Liver (tissue), 10 donors: ENCODE measurements at places on chromosomes 7 and 10. TPM values are rescaled to one million over a fixed set of nuclear protein-coding genes. Genes with fewer than 3 reads are reported as not detected.

Gene CADPS2
- 41.1 TPM for total RNA-seq

Gene CDNF
- total RNA-seq, result 1.5 TPM

Gene TMEM213
- total RNA-seq, result not detected

Gene ZPBP
- total RNA-seq, result 0.14 TPM

Gene AVPI1
- total RNA-seq, result 6.6 TPM

Gene HUS1
- total RNA-seq, result 15.2 TPM

Gene GRM8
- total RNA-seq, result 4.9 TPM

Gene C10orf95
- 0.09 TPM for total RNA-seq

Gene GLI3
- 0.28 TPM for total RNA-seq

DNA sequence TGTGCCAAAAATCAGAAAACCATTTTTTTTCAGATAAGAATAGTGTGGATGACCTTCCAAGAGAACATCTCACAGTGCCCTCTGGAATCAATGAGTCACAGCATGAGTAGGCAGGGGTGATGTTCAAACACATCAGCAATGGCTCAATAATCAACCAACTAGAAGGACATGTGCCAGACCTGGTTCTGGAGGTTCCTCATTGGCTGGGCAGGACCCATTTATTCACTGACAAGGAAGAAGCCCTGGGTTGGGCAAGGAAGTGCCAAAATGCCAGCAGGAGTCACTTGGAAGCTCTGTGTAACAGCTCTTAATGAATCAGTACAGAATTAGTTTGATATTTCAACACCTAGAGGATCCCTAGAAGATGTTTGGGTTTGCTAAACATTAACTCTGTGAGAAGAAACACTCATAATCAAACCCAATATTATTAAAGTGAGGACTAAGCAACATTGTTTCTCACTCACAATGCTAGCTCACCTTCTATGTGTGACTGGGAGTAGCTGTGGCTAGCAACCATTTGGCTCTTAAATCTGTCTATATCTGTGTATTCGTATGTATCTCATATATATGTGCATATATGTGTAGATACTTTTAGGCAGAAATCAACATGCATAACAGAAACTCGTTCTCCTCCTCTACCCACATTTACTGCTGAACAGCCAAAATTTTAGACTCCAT, 72.3 kb upstream of the APBB1IP start:
- no peak for DNase-seq

DNA sequence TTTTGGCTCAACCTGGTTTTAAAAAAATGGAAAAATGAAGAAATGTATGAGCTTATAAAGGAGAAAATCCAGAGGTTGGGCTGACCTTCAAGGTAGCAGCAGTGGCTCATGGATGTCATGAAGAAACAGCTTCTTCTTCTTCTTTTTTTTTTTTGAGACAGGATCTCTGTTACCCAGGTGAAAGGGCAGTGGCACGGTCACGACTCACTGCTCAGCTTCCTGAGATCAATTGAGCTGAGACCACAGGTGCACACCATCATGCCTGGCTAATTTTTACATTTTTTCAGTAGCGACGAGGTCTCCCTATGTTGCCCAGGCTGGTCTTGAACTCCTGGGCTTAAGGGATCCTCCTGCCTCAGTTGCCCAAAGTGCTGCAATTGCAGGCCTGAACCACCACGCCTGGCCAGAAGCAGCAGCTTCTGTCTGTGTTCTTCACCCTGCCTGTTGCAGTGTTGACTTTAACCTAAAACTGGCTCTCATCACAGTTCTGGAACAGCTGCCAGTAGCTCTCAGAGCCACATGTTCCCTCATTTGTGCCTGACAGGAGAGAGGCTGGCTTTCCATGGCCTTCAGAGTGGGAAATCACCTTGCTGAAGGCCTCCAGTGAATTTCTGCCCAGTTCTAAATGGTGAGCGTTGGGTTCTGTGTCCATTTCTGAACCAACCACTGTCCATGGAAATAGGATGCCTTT, 117.7 kb downstream of the PFKFB3 start:
- no peak for DNase-seq

- no peak for DNase-seq
Measured at GRCh38 chr7:117312593-117313580, 10.0 kb downstream of the WNT2 start.

DNA sequence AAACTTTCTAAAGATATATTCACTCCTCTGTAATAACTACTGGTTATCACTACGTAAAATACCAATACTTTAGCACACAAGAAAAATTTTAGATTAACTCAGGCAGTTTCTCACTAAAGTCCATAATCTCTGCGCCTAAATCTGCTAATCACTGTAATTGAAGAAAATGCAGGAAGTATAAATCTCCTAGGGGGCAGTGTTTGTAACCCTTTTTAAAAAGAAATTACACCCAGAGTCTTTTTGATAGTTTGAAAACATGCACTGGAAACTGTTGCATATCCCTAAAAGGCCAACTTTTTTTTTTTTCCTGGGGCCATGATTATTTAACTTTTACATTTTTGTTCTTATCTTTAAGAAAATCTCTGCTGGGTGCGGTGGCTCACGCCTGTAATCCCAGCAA, 209.6 kb downstream of the KIAA1217 start:
- DNase-seq, result no peak

GRCh38 chr10:120641695-120642094, 184.7 kb downstream of the PLPP4 start:
- no peak for DNase-seq

GRCh38 chr10:114593240-114593792, 64.8 kb downstream of the ABLIM1 start:
- no peak for DNase-seq

DNA sequence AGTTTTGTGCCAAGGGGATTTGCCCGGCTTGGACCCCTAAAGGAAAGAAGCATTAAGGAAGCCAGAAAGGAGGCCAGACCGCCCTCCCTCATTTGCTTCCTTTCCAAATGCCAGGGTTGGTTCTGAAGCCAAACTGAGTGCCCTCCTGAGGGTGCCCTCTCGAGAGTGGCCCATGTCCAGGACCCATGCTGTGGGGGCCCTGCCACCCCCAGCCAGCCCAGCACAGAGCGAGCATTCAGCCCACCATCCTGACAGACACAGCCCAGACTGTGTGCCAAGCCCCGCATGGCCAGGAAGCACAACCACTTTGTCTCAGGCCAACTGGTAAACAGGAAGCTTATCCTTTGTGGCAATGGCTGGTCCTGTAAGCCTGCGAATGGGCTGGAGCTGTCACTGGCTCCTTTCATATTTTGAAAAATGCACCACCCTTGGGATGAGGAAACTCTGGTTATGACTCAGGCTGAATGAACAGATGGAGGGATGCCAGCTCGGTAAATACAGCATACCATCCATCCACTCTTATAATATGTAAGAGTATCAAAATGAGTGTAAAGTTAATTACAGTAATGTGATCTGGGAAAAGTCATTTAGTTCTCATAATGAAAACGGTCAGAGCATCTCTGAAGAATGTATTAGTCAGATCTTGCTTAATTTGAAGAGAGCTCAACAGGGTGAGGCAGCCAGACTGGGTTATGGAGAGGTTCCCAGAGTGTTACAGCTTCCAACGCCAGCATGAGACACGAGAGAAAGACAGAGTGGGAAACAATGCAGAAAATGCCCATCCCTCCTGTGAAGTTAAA, 65.0 kb downstream of the STK17A start:
- no peak for DNase-seq

- no peak for DNase-seq
Measured at GRCh38 chr7:120979765-120980499, 8.6 kb upstream of the CPED1 start.

DNA sequence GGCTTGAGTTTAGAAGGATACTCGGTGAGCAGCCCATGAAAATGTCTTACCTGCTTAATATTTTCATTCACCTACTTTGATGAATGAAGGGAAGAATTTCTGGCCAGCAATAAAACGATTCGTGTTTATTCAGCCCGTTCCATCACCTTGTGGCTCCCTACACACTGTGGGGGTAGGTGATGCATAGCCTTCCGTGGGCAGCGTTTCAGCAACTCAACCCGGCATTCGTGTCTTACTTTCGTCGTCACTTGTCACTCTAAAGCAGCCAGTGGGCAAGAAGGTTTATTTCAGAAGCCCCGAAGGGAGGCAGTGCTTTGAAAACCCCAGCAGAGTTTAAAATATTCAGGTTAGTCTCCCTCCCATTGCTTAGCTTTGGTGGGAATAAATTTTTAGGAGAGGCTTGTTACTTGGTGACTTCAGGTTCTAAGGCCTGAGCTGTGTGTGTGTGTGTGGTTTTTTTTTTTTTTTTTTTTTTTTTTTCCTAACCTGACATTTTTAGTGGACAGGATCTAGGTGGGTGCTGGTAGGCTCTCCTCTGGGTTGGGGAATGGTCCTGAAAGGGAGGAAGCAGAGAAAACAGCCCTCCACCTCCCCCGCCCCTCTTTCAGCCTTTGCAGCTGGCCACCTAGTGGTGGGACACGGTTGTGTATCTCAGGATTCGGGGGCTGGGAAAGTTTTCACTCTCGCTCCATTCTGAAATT, 1.8 kb downstream of the GRK5 start:
- DNase-seq, result peak; percentile 66

DNA sequence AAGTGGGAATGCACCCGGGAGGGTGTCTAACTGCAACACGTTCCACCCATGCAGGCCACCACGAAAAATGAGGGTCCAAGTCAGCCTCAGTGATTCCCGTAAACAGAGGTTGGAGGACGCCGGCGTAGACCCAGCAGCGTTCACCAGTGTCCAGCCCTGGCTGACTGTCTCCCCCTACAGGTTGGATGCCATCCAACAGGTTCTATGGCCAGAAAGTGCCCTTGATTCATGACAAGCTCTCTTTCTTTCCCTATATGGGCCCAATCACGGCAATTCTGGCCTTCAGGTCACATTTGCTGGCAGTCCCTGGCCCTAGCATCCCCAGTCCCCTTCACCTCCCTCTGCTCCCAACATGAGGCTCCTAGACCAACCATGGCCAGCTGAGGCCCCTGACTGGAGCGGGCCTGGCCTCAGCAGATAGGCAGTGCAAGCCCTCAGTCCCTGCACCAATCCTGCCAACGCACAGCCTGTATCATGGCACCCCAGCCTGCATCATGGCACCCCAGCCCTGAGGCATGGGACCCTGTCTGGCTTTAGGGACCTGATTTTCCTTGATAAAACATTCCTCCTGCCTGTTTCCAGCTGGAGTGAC, 227.4 kb downstream of the GRID1 start:
- DNase-seq, result no peak

DNA sequence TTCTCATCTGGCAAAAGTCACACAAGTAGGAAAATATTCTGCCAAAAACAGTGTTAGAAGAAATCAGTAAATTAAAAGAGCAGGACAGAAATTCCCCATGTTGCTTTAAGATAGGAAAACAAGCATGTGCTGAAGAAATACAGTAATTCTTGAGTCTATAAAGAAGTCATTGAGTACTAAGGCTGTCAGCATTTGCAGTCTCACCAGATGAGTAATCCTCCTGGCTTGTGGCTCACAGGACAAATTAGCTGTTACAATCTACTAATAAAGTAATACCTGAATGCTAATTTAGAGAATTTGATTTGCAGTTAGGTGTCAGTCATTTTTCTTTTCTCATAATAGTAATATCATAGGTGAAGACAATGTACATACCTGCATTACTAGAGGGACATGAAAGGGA, 1158.9 kb upstream of the CELF2 start:
- no peak for DNase-seq

GRCh38 chr7:69367780-69368179, 230.5 kb upstream of the AUTS2 start:
- no peak for DNase-seq

- no peak for DNase-seq
Measured at GRCh38 chr7:95322854-95323253, 1.5 kb downstream of the PON1 start.

- DNase-seq, result no peak
Measured at GRCh38 chr7:117597755-117598154, 117.9 kb downstream of the CFTR start.

DNA sequence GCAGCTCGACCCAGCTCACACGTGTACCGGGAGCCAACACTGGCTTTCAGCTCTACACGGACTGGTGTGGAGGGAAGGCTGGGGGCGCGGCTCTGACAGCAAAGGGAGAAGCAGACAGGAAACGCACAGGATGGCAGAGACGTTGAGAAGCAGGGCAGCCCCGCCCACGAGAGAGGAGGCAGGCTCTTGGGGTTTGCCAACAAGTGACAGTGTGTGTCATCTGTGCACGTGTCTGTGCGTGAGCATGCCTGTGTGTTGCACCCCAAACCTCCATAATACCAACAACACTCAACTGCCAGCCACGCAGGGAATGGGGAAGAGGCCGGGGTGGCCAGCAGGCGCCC, 64.4 kb upstream of the PDGFA start:
- no peak for DNase-seq

- DNase-seq, result peak; percentile 8
Measured at GRCh38 chr10:123553810-123554430, 112.2 kb upstream of the GPR26 start.

DNA sequence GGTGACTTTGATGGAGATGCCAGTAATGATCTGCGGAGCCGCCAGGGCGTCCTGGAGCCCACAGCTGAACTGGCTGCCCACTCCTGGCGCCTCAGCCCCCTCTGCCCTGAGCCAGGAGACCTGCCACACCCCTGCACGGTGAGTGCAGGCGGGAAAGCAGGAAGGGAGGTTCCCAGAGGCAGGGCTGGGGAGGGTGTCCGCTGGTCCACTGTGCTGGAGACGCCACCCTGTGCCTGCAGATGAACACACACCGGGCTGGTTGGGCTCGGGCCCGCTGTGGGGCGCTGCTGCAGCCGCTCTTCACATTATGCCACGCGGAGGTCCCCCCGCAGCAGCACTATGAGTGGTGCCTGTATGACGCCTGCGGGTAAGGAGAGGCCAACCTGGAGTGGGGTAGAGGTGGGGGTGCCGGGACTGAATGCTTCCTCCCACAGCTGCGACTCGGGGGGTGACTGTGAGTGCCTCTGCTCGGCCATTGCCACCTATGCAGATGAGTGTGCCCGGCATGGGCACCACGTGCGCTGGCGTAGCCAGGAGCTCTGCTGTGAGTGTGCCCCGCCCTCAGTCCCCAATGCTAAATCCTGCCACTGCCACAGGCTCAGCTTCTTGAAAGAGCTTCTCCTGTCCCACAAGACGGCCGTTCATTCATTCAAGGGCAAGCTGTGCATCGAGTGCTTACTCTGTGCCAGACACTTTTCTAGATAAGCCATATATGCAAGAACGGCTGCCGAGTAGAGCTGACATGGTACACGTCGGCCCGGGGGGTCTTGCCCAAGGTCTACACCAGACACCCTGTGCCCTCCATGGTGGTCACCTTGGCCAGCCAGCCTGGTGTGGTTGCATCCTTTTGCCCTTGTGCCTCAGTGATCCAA, 14.3 kb upstream of the ZNF467 start:
- no peak for DNase-seq

GRCh38 chr7:100826514-100827329, 601 bp downstream of the EPHB4 start:
- DNase-seq, result no peak

GRCh38 chr7:128681794-128682537, 9.9 kb downstream of the GARIN1A start:
- no peak for DNase-seq

- DNase-seq, result no peak
Measured at GRCh38 chr10:44805466-44806210, 105.5 kb upstream of the TMEM72 start.

- DNase-seq, result no peak
Measured at GRCh38 chr7:24956021-24956420, 24.0 kb downstream of the OSBPL3 start.

- peak; percentile 69 for DNase-seq
Measured at GRCh38 chr10:132458586-132459300, 61.7 kb downstream of the PWWP2B start.

- DNase-seq, result no peak
Measured at GRCh38 chr7:22992874-22993840, 20.8 kb downstream of the HYCC1 start.
